ENCODE measurements at places on chromosomes 1 and 21.

DNA sequence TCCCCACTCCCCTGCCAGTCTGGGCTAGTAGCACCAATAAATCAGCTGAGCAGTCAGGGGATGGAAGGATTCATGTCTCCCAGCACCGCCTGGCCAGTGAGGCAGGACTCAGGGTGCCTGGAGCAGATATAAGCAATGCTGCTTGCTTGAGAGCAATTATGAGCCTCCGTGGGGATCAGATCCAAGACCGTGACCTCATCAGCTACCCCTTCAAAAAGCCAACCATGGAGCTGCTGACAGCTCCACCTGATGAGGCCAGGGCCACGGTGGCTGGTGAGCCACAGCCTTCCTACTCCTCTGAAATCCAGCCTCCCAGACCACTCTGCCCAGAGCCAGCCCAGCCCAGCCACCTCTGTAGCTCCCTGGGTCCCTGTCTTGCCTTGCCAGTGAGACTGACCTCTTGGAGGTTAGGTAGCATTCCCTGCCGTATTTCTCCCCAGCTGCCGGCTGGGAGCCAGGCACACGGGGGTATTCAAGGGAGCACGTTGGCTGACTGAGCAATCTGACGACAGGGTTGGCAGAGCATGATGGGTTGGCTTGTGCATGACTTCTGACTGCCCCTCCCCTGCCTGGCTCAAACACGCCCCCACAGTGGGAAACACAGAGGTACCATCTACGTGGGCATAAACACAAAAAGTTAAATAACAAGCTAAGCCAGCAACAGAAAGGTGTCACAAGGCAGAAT lies 28.4 kb downstream of the SYT2 start:
- DNase-seq = no peak

DNA sequence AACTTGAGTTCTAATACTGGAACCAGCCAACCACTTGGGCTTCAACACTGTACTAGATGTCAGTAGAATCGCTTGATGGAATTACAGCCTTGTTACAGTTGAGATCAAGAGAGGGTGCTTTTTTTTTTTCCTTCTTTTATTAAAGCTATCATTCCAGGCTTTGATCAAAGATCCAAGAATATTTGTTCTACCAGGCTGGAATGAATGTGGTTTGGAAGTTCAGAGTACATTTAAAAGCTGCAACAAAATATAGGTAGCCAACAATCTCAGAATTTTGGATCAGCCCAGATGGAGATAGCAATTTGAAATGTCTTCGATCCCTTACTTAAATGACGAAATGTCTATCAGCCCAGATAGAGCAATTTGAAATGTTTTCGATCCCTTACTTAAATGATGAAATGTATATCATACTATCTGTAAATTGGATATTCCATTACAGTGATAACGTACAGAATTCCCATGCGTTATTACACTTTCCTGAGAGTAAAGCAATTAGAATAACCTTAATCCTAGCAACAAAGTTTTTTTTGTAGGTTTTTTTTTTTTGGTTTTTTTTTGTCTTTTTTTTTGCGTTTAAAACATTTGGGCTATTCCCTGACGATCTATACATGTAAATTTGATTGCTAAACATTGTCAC lies 3.6 kb downstream of the ZNF281 start:
- no peak for DNase-seq

DNA sequence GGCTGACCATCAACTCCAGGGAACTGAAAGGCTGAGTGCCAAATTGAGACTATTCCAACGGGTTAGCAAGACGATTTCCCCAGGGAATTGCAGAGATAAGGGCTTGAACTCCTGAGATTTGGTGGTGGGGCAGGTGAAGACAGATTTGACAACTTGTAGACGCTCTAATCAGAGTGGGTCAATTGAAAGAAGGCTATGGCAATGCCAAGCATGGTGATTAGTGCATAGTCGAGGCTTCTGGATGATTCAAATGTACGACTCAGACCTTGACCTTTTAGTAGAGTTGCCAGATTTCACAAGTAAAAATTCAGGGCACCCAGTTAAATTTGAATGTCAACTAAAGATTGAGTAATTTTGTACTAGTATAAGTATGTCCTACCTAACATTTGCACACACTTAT lies 302.1 kb upstream of the SPAG17 start:
- DNase-seq = no peak

DNA sequence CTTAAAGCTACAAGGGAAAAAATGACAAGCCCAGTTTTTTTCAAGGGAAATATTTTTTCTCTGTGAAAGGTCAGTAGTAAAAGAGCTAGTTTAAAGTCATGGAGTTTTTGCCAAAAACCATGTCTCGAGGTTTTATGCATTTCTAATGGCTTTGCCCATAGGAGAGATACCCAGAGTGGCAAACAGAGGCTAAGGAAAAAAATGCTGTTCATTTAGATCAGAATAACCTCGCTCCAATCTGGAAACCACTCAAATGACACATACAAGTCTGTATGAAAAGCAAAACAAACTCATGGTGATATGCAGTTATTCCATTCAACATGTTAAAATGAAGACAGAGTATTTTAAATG lies 36.9 kb upstream of the EDEM3 start:
- DNase-seq = no peak

GRCh38 chr1:15382601-15383518 lies 26.8 kb upstream of the EFHD2 start:
- no peak for DNase-seq

- no peak for DNase-seq
These were observed 194.5 kb upstream of the PLD5 start for GRCh38 chr1:242718967-242719366.

- no peak for DNase-seq
These were observed 38.1 kb downstream of the MRAP start for GRCh38 chr21:32336711-32337110.

DNA sequence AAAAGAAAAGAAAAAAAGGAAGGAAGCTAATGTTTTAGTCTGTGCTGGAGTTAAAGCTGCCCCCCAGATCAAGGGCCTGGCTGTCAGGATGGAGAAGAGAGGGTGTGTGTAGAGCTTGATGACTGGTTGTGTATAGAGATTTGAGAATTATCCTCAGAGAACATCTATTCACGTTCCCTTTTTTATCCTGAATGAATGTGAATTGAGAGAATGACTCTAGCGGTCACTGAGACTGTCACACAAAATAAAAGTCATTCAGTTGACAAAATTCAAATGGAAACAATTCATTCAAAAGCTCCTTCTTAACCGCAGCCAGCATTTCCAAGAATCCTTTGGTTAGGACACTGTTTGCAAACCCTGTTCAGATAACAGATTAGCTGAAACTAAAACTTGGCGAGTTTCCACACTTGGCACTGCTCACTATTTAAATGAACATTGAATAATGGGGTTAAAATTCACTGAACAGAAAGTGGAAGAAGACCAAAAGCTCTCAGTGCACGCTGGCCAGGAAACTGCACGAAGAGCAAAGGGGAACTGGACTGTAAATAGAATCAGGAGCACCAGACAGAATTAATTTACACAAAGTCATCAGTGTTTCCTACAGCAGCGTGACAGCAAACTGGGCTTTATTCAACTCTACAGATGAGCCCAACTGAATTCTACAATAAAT lies 13.6 kb upstream of the FAM89A start:
- DNase-seq = no peak

GRCh38 chr1:243482141-243483022 lies 226.5 kb downstream of the SDCCAG8 start:
- no peak for DNase-seq

DNA sequence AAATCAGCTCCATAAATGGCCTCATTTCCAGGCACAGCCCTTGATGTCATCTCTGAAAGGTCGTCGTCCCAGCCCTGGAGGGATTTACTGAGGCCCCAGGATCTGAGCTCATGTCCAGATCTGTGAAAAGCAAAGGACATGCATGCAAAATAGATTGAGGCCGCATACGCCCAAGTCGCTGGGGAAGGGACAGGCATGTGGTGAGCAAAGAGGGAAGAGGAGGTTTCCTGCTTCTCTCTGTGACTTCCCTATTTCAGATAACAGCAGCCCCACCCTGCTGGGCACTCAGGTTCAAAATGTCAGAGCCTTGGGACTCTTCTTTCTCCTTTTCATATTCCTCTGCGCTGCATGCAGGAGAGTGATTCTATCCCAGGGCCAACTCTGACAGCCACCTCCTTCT lies 197.2 kb downstream of the ADSS2 start:
- DNase-seq = no peak

DNA sequence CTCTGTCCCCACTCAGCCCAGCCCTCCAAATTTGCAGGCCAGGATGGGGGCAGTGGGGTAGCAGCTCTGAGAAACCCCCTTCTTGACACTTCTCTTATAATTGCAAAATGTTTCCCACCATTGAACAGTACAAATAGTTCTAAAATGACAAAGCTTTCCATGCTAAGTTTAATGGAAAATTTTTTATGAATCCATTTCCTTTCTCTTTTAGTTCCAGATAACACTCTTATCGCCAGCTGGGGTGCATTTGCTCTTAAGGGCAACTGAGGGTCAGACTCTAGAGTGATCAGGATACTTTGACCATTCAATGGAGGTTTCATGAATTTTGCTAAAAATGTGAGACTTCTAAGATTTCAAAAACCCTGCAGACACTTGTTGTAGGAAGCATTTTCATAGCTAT lies 29.9 kb downstream of the PIK3C2B start:
- no peak for DNase-seq

DNA sequence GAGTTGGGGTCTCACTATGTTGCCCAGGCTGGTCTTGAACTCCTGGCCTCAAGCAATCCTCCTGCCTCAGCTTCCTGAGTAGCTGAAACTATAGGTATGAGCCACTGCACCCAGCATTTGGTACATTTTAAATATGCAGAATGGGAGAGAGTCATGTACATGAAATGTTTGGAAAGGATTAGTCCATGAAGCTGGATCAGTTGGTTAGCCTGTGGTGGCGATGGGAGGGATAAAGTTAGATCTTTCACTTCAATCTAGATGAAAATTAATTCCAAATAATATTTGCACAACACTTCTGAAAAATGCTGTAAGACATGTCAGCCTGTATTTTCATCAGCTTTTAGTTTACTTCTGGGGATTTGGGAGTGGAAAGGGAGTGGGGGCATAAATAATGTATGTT lies 188.9 kb downstream of the HUNK start:
- DNase-seq = no peak

GRCh38 chr1:89659322-89660081 lies 26.6 kb downstream of the LRRC8C start:
- no peak for DNase-seq

- DNase-seq = no peak
These were observed 12.0 kb downstream of the NCMAP start for GRCh38 chr1:24567792-24568388.

DNA sequence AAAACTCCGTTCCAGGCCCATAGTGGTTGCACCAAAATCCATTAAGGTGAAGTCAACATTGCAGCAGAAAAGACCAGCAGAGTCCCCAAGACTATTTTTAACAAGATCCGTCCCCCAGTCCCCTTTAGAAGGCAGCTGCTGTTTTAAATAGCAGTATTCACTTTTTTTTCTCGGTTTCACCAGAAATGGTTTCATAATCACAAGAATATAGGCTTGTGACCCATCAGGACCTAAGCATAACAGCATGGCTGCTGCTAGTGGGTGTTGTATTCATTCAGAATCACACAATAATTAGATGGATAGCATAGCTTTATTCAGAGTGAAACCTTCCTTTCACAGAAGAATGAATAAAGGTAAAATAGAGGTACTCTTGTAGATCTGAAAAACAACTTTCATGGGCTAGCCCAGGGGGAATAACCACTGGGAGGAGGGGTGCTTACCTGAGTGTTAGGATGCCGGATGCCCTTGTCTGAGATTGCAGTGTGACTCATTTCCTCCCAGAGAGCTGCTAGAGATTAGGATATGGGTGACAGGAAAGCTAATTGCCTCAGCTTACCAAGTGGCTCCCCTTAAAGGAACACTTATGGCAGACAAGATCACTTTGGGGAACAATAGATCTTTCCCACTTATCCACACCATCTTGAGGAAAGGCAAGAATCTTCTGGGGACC lies 35.0 kb downstream of the ACKR1 start:
- DNase-seq = no peak

- no peak for DNase-seq
These were observed 14.3 kb upstream of the SLC5A9 start for GRCh38 chr1:48208251-48208650.

All from activated naive CD4-positive, alpha-beta T cell (primary cell).